ENCODE measurements at places on chromosomes 13 and 19.
A peak's percentile ranks its signal among the peaks of the same experiment; 100 is the strongest.

GRCh38 chr19:31351056-31351854 lies 2.0 kb upstream of the TSHZ3 start:
- DNase-seq, result no peak

DNA sequence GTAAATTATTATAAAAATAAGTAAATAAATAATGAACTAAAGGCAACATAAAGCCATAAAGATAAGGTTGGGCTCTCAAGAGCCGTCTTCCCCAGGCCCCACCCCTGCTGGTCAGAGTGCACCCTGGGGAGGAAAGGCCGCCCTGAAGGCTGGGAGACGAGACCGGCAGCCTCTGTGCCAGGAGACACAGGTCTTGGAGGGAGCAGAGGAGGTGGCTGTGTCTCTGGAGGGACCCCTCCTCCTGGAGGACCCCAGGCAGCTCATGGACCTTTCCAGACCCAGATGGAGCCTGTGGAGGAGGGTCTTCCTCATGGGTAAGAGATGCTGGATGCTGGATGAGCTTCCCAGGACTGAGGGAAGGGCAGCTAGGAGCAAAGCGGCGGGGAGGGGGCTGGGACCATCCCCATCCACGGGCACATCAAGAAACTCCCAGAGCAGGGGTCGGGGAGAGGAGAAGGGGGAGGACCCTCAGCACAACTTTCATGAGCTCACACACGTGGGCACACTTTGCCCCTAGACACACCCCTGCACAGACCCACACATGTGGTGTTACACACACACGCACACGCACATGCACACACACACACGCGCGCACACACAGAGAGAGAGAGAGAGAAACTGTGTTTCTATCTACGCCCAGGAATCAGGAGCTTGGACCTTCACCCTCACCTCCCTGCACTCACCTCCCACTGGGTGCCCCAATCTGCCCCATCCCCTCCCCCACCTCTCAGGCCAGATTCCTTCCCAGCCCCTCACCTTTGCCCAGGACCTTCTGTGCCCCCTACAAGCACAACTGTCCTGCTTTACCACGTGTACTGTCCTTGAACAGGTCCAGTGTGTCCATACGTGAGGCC lies at the start of gene CEACAM18:
CEACAM18 (plus strand) TSS at position 159 of the 854 bp plus-strand sequence.
- DNase-seq, result no peak

DNA sequence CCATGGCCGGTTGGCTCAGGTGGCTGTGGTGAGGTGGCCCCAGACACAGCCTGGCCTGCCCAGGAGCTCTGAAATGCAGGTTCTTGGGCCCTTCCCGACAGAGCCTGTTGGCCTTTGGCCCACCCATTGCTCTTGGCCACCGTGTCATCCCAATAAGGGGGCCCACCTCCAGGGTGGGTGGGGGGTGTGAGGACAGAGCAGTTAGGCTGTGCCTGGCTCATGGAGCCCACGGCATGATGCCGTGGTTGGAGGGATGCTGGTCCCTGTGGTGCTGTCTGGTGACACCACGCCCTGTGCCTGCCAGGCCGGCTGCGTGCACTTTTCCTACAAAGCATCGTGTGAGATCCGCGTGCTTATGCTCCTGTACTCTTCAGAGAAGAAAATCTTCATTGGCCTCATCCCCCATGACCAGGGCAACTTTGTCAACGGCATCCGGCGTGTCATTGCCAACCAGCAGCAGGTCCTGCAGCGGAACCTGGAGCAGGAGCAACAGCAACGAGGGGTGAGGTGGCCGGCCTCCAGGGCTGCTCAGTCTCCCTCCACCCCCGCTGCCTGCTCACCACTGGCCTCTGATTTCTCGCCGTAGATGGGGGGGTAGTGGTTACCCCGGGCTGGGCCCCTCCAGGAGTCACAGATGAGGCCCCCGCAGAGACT lies 7.6 kb downstream of the PNKP start:
- DNase-seq, result no peak

GRCh38 chr13:83453723-83454122 lies 428.6 kb downstream of the SLITRK1 start:
- DNase-seq, result no peak

DNA sequence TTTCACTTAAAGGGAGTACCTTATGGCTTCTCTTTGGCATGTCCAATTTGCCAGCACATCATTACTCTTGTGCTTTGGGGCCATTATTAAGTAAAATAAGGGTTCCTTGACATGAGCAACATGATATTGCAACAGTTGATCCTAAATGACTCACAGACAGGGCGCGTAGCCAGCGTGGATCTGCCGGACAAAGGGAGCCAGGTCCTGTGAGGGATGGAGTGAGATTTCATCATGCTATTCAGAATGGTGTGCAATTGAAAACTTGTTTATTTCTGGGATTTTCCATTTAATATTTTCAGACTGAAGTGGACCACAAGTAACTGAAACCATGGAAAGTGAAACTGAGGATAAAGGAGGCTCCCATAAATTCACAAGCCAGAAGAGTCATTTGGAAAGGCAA lies 48.6 kb upstream of the WASF3 start:
- no peak for DNase-seq

GRCh38 chr19:20080656-20081055 lies 2.9 kb downstream of the ZNF90 start:
- DNase-seq, result no peak

- no peak for DNase-seq
Observed at GRCh38 chr19:51075998-51076397, 6.7 kb downstream of the KLK14 start.

- no peak for DNase-seq
Observed at GRCh38 chr19:51722492-51722891, 1.3 kb downstream of the HAS1 start.

GRCh38 chr13:101915331-101915730 lies 462.9 kb downstream of the ITGBL1 start:
- DNase-seq, result no peak

DNA sequence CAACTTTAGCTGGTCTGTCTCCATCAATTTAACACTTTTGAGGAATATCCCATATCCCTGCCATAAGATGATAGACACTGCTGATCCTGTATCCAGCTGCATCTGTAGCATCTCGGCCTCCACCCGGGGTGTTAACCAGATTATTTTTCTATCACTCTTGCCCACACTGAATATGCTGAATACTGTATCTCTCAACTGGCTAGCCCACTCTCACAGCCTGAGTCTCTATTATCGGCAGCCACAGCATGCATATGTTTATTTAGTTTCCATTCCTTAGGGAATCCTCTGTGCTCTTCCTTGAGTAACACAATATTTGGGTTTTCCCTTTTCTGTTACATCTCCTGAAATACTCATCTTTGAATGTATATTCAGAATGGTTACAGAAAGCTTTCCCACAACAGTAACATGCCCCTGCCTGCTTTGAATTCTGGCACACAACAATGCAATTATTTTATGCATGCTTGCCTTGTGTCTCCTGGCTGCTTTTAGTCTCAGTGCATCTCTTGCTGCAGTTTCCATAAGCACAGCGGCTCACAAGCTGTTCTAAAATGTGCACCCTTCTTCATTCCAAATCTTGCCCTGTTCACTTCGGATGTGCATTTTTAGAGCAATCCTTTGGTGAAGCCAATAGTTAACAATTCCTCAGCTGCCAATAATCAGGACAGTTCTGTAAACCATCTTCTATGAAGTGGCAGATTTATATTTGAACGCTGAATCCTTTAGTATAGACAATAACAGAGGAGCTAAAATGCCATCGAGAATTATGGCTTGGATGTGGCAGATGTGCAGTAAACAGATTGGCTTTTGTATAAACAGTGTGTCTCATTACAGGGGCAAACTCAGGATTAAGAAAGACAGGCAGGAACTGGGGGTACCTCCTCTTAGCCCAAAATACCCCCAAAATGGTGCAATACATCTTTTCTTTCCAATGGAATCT lies 261.9 kb upstream of the SOX21 start:
- no peak for DNase-seq

- DNase-seq, result no peak
Observed at GRCh38 chr13:109233293-109233692, 553.1 kb downstream of the IRS2 start.

GRCh38 chr19:41376998-41377365 lies 649 bp downstream of the TMEM91 start:
- DNase-seq, result no peak

DNA sequence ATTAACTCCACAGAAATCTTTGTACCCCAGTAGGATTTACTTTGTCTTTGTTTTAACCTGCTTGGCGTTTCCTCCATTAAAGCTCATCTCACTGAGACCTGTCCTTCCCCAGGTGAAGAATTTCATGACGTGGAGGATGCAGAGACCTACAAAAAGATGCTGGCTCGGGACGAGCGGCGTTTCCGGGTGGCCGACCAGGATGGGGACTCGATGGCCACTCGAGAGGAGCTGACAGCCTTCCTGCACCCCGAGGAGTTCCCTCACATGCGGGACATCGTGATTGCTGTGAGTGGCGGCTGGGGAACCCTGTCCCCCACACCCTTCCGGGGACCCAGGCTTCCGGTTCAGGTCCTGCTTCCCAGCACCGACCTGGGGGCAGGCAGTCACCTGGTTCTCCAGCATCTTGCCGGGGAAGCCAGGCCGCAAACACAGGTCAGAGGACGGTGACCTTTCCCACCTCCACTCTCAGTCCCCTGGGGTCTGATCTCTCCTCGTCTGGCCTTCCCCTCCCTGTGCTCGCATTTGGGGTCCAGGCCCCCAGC lies 9.2 kb downstream of the RCN3 start:
- DNase-seq, result no peak

DNA sequence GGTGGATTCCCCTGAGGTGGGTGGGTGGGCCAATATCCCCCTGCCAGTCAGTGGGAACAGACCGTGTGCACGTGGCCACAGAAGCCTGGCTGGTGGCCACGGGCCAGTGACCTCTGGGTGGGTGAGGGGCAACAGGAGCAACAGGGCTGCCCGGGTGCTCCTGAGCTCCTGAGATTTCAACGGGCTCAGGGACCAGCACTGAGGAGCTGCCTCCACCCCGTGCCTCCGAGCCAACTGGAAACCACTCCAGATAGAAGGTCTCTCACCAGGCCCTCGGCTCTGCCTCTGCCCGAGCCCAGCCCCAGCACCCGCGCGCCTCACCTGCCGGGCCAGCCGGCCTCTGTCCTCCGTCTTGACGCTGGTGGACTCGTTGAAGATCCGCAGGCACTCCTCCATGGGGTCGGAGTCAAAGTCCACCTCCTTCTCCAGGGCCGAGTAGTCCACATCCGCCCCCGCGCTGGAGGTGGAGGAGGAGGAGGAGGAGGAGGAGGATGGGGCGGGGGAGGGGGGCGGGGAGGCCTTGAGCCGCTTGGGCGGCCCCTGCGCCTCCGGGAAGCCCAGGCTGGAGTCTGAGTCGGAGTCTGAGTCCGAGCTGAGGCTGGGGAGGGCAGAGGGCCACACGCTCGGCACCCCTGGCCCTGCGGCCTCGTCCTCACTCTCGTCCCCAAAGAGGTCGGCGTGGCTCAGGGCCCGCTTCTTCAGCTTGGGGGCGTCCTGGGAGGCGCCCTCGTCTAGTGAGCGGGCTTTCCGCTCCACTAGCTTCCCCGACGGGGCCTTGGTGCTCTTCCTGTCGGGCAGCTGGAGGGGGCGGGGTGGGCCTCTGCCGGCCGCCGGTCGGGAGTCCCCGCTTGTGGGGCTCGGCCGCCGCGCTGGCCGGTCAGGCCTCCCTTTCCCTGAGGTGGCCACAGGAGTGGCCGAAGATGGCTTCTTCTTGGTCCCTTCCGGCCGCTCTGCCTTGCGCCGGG lies 14.8 kb upstream of the ATP8B3 start:
- DNase-seq, result peak; percentile 41

GRCh38 chr19:39927524-39928356 lies 6.7 kb downstream of the FCGBP start:
- DNase-seq, result no peak

GRCh38 chr19:20103091-20103740 lies 25.4 kb downstream of the ZNF90 start:
- DNase-seq, result no peak

DNA sequence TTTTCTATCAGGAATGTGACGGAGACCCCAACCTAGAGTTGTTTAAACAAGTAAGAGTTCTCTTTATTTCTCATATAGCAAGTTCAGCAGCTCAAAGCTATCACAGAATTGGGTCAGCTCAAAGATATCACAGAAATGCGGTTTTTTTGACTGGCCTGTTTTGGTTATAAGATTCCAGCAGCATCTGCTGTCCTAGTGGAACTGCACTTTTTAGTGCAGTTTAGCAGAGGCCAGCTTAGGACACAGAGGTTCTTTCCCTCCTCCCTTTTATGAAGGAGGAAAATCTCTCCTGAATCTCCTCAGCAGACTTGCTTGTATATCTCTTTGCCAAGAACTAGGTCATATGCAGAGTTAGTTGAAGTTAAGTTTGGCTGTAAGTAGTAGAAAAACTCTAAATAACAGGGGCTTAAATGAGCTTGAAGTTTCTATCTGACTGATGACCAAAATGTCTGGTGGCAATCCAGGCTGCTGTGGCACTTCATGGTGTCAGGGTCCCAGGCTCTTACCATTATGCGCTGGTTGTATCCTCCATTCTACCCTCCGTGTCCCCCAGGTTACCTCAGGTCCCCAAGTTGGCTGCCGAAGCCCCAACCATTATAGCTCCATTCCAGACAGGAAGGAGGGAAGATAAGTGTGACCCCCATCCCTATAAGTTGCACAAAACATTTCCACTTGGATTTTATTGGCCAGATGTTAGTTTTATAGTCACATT lies 6.6 kb downstream of the PPP2R1A start:
- no peak for DNase-seq

DNA sequence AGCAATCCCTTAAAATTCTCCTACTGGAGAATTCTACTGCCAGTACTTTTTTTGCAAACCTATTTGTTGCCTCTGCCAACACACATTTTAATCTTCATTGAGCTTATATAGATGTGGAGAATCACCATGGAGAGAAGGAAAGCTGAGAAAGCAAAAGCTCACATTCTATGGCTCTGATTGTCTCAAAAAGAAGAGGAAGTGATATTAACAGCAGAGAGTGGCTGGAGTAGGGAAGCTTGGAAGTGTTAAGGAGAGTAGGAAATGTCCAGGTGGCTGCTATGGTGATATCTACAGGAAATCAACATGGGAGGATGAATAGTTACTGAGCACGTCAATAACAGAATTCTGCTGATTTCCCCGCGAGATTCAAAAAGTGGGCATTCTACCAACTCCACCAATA lies 78.8 kb upstream of the TDRD3 start:
- no peak for DNase-seq

GRCh38 chr13:114131583-114132418 lies 622 bp downstream of the RASA3 start:
- no peak for DNase-seq

GRCh38 chr19:6718741-6719539 lies 1.5 kb downstream of the C3 start:
- no peak for DNase-seq

- DNase-seq, result no peak
Observed at GRCh38 chr19:29867984-29868383, 56.2 kb downstream of the CCNE1 start.

DNA sequence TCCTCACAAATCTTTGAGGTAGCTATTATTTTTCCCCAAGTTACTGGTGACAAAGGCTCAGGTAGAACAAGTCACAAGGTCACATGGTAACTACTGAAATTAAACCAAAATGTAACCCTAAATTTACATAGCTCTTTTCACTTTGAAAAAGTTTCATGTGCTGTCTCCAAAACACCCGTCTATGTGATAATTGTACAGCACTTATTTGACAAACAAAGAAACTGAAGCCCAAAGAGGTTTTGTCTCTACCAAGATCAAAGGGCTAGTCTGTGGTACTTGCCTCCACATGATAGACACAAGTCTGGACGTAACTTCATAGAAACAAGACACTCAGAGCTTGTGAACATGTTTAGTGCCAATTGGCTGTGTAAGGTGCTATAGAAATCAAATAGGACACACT lies 108.3 kb downstream of the SACS start:
- DNase-seq, result no peak
